ENCODE measurements at places on chromosomes 6 and 20.

DNA sequence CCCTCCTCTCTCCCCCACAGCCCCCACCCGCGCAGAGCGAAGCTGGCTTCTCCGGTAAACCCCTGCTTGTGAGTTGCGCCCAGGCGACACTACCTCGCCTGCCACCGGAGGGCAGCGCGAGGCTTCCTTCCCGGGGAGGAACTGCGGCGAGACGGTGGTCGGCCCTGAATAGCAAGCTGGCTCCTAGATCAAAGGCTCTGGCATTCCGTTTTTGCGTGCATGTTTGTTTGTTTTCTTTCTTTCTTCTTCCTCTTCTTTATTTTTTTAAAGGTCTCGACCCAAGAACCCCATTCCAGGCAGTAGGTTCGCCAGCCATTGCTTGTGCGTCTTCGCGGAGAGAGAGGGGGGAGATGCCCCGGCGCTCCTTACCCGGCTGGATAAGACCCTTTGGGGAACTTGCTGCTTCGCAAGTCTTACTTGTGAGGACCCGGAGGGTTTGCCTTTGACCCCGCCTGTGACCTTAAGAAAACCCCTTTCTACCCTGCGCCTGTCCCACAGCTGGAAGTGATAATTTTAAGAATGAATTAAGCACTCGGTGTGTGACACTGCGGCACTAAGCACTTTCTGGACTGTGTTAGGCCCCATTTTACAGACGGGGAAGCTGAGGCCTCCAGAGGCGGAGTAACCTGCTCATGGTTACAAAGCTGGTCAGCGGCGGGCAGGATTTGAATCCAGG is 92.7 kb upstream of the SIRPA start:
- no peaks in the 10 kb centered on the region for H3K4me1 ChIP-seq
- H3K4me3 ChIP-seq, result no peak overlapping the region
- no peaks in the 10 kb centered on the region for H3K36me3 ChIP-seq

DNA sequence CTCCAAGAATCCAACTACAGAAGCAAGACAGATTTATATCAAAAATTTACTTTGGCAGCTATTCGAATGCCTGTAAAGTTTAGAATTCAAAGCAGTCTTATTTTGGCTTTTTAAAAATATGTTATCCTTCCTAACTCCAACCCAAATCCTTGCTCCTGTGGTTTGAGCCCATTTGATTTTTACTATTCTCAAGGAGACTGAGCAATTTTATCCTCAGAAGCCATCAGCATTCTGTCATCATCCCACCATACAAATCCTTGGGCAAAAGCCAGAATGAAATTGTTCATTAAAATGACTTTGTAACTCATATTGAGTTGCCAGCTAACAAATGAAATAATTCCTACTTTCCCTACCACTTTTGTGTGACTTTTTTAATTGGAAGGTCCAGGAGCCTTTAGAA is 392.8 kb downstream of the ADGRB3 start:
- no peaks in the 10 kb centered on the region for H3K27me3 ChIP-seq
- no peaks in the 10 kb centered on the region for H3K36me3 ChIP-seq
- H3K4me1 ChIP-seq, result no peaks in the 10 kb centered on the region
- no peak overlapping the region for H3K27ac ChIP-seq

DNA sequence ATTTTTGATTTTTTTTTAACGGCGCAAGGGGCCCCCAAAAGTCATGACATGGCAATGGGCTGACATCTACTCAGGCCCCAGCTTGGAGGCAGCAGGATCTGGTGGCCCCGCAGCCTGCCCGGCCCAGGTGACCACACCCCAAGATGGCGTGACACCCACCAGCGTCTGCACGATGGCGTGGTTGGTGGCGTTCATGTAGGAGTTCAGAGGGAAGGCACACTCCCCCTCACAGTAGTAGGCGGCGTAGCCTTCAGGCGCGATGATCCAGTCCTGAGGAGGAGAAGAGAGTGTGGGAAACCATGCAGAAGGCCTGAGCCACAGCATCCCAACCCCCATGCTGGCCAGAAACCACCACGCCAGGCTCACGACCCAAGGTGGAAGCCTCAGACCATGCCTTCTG is 93.4 kb downstream of the BMP7 start:
- DNase-seq, result no peak
- no peak overlapping the region for H3K27ac ChIP-seq
- H3K27me3 ChIP-seq, result no peaks in the 10 kb centered on the region

DNA sequence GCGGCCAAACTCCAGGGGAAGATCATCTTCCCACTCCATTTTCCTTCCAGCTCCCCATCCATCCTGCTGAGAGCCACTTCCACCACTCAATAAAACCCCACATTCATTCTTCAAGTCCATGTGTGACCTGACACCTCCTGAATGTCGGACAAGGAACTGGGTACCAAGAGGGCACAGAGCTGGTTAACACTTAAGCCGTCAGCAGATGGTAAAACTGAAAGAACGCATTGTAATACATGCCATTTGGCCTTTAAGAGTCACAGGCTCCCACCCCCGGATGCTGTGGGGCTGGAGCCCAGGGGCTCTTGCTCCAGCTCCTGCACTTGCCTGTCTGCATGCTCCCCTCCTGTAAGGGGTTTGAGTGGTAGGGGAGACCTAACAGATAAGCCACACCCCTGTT is 753.9 kb downstream of the COL12A1 start:
- no peaks in the 10 kb centered on the region for H3K4me1 ChIP-seq
- no peak overlapping the region for H3K27ac ChIP-seq
- no peak for DNase-seq
- no peak overlapping the region for H3K4me3 ChIP-seq
- H3K36me3 ChIP-seq, result no peaks in the 10 kb centered on the region

DNA sequence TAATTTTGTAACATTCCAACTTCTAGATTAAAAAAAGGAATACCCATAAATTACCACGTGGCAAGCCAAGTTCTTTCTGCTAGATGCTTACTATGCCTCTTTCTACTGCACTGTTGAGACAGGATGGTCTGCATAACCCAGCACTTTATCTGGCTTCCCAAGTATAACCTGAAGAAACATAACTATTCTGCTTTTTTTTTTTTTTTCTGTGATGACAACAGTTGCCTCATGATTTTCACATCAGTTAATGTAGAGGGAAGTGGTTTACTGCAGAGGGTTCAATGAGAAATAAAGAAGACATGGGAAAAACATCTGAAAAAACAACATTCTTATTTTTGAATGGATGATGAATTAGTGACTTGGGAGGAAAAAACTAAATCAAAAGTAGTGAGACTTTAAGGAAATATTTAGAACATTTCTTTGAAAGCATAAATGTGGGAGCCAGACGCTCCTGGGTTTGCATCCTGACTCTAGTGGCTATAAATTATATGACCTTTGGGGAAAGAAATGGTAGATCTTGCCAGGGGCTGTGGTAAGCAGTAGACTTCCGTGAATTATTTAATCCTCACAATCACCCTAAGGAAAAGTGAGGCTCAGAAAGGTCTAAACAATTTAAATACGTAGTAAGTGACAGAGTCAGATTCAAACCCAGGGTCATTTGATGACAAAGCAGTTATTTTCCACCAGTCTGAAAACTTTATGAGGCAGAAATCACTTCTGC is 230.7 kb downstream of the PHACTR1 start:
- no peak overlapping the region for H3K27ac ChIP-seq
- H3K36me3 ChIP-seq, result no peaks in the 10 kb centered on the region
- DNase-seq, result no peak
- H3K4me1 ChIP-seq, result no peaks in the 10 kb centered on the region

- no peak overlapping the region for H3K27ac ChIP-seq
- DNase-seq, result no peak
- no peak overlapping the region for H3K4me3 ChIP-seq
Observed at GRCh38 chr6:105482227-105482844, 79.5 kb upstream of the PREP start.

DNA sequence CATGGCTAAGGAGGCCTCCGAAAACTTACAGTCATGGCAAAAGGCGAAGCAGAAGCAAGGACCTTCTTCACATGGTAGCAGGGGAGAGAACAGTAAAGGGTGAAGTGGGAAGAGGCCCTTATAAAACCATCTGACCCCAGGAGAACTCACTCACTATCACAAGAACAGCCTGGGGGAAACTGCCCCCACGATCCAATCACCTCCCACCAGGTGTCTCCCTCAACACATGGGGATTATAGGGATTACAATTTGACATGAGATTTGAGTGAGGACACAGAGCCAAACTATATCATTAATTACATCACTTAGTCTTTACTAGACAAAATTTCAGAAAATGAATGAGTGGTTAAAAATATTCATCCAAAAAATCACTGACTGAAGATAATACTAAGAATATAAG is 453.6 kb downstream of the COL12A1 start:
- no peaks in the 10 kb centered on the region for H3K4me1 ChIP-seq
- no peaks in the 10 kb centered on the region for H3K36me3 ChIP-seq
- H3K27me3 ChIP-seq, result no peaks in the 10 kb centered on the region
- no peak for DNase-seq
- no peak overlapping the region for H3K4me3 ChIP-seq
- H3K27ac ChIP-seq, result no peak overlapping the region

DNA sequence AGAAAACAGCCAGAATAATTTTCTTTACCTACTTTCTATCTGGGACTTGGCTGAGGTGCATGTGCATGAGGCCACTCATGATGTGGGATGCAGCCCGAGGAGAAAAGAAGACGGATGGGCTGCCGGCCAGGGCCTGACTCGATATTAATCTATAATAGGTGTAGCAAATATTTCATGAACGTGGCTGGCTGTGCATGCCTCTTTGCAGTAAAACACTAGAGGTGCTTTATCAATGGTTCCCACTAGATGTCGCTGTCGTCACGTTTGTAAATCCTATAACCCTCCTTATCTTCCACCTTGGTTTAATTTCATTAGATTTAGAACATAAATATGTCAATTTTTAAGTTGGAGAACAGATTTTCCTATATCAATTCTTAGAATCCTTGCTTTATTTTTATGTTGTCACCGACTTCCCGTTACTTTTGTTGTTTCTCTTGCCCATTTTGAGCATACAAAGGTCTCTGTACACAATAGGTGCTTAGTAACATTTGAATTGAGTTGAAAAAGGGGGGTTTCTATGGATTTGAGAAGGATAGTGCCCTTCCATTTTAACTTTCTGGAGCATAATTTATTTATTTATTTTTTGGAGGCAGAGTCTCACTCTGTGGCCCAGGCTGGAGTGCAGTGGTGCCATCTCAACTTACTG is 19.6 kb upstream of the FERMT1 start:
- H3K27ac ChIP-seq, result no peak overlapping the region
- peak; percentile 43 for DNase-seq
- no peaks in the 10 kb centered on the region for H3K4me1 ChIP-seq
- no peaks in the 10 kb centered on the region for H3K27me3 ChIP-seq
- no peak overlapping the region for H3K4me3 ChIP-seq
- H3K36me3 ChIP-seq, result no peaks in the 10 kb centered on the region

DNA sequence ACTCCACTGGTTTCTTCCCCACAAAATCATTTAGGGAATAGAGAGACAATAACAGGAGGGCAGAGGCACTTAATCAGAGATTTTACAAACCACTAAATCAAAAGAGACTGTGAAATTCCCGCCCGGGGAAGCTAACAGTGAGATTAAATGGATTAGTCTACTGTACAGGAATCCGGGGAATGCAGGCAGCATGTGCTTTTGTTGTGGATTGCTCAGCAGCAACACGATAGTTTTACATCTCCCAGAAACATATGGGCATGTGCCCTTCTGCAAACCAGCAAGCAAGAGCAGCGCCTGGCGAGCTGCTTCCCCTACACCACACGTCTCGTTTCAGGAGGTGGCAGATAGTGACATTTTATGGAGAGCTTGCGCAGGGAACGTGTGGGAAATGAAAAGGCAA is 382.3 kb downstream of the CD83 start:
- no peaks in the 10 kb centered on the region for H3K36me3 ChIP-seq
- no peaks in the 10 kb centered on the region for H3K4me1 ChIP-seq
- H3K27me3 ChIP-seq, result no peaks in the 10 kb centered on the region
- no peak overlapping the region for H3K27ac ChIP-seq

DNA sequence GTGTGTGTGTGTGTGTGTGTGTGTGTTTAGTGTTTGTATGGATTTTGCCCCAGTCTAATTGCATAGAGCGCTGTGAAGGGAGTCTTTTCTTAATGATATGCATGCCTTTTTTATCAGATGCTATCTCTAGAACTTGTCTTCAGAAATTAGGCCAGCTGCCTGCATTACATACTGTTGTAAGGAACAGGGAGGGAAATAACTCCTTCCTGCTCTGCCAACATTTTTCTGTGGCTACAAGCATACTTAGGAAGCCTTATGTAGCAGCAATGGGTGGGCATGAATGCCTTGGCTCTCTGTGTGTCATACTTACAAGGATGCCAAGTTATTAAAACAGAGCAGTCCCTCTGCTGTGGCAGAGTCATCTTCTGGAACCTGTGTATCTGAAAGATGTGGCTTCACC is 8.0 kb upstream of the COL21A1 start:
- no peaks in the 10 kb centered on the region for H3K4me1 ChIP-seq
- H3K27ac ChIP-seq, result no peak overlapping the region
- no peaks in the 10 kb centered on the region for H3K27me3 ChIP-seq
- DNase-seq, result no peak

DNA sequence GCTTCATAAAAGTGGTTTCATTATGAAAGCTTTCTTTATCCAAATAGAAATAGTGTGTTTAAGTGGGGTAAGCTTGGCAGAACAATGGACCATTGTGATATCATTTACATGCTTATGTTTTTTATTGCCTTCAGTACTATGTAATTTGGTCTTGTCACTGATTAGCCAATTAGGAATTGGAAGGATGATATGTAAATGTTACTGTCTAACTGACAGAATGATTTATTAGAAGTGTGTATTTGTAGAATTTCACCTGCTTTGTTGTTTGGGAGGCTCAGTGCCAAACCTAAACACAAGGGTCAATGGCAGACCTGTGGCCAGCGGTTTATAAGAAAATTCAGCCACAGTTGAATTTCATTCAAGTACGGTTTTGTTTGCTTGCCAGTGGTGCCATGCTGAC is 39.0 kb downstream of the AIG1 start:
- H3K27me3 ChIP-seq, result no peaks in the 10 kb centered on the region
- no peaks in the 10 kb centered on the region for H3K36me3 ChIP-seq
- no peak overlapping the region for H3K4me3 ChIP-seq
- DNase-seq, result no peak
- no peaks in the 10 kb centered on the region for H3K4me1 ChIP-seq

DNA sequence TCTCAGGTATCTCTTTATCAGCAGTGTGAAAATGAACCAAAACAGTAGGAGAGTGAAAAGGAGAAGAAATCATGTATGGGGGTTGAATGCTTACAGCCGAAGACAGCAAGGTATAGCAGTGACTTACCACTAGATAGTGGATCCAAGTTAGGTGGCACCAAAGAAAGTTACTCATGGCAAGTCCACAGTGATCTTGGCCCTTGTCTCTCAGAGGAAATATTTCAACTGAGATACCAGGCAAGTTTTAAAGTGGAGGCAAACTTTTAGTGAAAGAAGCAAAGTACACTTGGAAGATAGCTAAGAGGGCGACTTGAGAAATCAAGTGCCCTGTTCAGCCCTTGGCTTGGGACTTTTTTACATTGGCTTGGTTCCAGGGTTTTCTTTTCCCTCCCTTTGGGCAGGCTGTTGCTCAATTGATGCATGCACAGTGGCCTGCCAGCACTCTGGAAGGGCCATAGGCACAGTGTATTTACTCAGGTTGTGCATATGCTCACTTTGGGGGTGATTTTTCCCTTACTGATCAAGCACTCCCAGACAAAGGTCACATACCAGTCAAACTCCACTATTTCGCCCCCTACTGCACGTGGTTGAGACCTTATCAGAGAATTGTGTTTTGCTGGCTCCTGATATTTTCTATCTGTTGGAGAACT is 329.5 kb upstream of the KHDRBS2 start:
- H3K4me1 ChIP-seq, result no peaks in the 10 kb centered on the region
- no peaks in the 10 kb centered on the region for H3K27me3 ChIP-seq

- no peaks in the 10 kb centered on the region for H3K36me3 ChIP-seq
- H3K27ac ChIP-seq, result no peak overlapping the region
- H3K27me3 ChIP-seq, result no peaks in the 10 kb centered on the region
- no peak overlapping the region for H3K4me3 ChIP-seq
Observed at GRCh38 chr6:156884306-156884705, 107.1 kb downstream of the ARID1B start.

Data from thymus (tissue), 14 donors.